Cortex of kidney (tissue), 1 donor: ENCODE measurements at places on chromosomes 7 and 10.

GRCh38 chr7:129951226-129952085 is 1.3 kb downstream of the UBE2H start:
- DNase-seq: no peak

- no peak for DNase-seq
Measured at GRCh38 chr10:18759575-18759974, 100.3 kb downstream of the ARL5B start.

DNA sequence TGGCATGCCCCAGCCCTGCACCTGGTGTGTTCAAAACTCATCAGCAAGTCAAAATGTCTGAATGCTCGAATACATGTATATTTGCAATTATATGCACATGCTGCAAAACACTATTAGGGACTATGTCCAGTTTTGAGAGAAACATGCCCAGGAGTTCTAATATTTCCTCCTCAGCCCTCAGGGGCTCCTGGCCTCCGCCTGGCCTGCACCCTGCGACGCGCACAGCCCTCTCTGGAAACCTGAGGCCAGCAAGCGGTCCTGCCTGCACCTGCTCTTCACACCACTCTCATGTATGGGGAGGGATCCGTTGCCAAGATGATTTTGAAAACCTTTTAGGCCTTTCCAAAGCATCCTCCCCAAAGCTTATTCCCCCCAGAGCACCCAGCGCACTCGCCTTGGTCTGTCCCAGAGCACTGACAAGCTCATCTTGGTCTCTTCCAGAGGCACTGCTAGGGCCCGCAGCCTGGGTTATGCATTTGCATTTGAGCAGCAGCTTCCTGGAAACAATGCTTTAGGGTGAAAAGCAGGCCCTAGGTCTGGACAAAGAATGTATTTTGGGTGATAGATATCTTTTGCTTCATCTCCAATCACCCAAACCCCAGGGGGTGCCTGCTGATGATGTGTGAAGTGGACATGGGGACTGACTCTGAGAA is 22.6 kb upstream of the CNPY1 start:
- no peak for DNase-seq

DNA sequence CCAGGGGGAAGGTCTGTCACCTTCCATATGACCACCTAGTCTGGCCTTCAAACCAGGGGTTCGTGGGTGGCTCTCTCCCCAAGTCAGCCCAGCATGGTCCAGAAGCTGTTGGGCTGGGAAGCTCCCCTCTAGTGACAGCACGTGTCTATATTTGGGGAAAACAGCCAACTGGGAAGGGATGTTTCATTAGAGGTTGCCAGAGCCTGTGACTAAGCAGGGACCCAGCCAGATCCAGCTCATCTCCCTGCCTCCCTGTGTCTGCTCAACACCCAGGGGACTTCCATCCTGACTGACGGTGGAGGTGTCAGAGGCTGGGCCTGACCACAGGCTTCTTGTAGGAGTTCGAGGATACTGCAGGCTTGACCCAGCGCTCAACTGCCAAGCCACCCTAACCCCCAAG is 10.5 kb downstream of the STYXL1 start:
- no peak for DNase-seq

- DNase-seq: no peak
Measured at GRCh38 chr10:50226610-50227009, 24.7 kb downstream of the ASAH2 start.

DNA sequence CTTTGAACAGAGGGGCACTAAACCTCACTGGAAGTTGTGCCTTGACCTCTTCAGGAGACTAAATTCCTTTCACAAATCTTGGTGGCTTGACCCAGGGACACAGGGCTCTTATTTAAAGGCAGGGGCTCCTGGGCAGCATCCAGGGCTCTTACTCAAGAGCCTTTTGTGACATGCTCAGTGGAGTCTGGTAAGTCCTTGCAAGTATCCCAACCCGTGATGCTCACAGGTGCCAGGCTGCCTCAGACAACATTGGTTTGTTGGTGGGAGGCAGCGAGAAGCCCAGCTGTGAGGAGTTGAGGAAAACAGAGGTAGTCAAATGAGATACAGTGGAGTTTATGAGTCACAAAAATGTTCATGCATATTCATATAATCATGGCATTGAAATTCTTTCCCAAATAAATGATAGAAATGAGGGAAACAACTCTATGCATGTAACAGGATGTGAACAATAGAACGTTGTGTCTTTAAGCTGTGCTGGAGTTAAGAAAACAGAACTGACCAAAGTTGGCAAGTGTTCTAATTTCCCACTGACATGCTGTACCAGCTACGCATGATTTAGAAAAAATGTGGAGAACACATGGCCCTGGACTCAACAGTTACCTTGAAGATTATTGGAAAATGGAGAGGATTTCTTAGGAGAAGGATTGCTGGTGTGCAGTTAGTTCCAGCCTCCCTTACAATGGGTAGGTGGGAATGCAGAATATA is 654.5 kb upstream of the COBL start:
- DNase-seq: no peak

- DNase-seq: no peak
Measured at GRCh38 chr10:48878091-48878490, 61.5 kb downstream of the LRRC18 start.

- DNase-seq: no peak
Measured at GRCh38 chr7:4066206-4066605, 615.9 kb upstream of the FOXK1 start.

DNA sequence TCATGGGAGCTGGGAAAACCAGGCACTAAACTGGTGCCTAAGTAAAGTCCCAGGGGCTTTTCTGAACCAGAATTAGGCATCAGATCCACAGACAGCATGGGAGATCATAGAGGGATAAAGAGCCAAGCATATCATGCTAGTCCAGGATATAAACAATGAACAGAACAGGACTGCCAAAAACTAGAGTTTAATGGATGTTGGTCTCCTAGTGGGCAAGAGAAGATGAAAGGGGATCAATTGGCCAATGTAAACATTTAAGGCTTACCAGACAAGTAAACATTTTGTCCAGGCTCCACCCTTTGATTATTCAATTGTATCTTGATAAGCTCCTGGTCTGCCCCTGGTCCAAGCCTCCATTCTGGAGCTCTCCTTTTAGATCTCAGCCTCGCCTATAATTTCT is 18.9 kb downstream of the MACC1 start:
- no peak for DNase-seq

GRCh38 chr7:39228946-39229345 is 251.2 kb downstream of the POU6F2 start:
- no peak for DNase-seq

DNA sequence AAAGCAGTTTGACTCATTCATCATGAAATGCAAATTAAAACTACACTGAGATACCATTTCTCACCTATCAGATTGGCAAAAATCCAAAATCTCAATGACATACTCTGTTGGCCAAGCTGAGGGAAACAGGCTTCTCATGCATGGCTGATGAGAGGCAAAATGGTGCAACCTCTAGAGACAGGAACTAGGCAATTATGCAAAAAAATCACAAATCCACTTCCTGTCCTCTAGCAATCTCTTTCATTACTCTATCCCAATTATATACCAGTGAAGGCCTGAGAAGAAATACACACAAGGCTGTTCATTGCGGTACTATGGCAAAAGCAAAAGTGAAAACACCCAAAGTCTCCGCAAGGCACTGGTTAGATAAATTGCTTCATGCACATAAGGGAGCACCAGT is 25.9 kb upstream of the PTPRN2 start:
- no peak for DNase-seq

- no peak for DNase-seq
Measured at GRCh38 chr7:115775981-115776380, 254.6 kb downstream of the TFEC start.

- DNase-seq: no peak
Measured at GRCh38 chr10:86443069-86443468, 76.5 kb upstream of the GRID1 start.

DNA sequence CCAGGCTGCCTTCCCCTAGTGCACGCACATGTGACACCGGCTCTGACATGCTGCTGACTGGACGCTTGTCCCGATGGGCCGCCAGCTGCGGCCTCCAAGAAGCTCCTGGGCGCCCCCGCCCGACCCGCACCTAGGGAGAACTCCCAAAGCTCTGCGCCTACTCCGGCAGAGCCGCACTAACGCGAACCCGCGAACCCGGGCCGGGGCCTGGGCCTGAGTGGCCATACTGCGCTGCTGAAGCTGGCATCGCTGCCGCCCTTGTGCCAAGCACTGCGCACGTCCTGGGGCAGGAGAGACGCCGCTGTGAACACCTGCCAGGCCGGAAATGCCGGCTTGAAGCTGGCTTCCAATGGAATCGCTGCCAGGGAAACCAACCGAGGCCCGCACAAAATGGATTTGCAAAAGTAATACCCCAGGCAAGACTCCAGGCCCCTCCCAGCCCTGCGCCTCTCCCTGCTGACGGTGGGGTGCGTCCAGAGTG is 85.1 kb downstream of the WASHC2A start:
- DNase-seq: no peak

DNA sequence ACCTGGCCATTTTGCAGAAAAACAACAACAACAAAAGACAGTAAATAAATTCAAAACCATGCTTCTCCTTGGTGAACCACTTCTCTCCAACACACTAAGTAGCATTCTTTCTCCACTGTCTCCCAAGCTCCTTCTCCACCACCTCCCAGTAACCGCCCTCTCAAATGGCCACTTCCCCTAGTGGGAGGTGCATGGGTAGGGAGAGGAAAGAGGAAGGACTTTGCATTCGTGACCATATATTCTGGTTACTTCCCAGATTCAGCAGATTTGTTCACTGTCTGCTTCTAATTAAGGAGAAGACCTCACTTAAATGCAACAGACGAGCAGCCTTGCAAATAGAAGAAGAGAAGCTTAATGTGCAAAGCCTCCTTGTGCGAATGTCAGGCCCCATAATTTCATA is 166.8 kb downstream of the SORCS1 start:
- DNase-seq: no peak

- DNase-seq: no peak
Measured at GRCh38 chr10:13990946-13991345, 339.8 kb downstream of the FRMD4A start.

GRCh38 chr10:72297281-72297804 is 23.6 kb downstream of the DDIT4 start:
- DNase-seq: no peak

- DNase-seq: no peak
Measured at GRCh38 chr7:29156907-29157452, 10.6 kb upstream of the CPVL start.

- no peak for DNase-seq
Measured at GRCh38 chr7:22717760-22718159, 9.2 kb upstream of the IL6 start.

GRCh38 chr7:21544715-21545114 is 1.9 kb downstream of the DNAH11 start:
- DNase-seq: no peak

DNA sequence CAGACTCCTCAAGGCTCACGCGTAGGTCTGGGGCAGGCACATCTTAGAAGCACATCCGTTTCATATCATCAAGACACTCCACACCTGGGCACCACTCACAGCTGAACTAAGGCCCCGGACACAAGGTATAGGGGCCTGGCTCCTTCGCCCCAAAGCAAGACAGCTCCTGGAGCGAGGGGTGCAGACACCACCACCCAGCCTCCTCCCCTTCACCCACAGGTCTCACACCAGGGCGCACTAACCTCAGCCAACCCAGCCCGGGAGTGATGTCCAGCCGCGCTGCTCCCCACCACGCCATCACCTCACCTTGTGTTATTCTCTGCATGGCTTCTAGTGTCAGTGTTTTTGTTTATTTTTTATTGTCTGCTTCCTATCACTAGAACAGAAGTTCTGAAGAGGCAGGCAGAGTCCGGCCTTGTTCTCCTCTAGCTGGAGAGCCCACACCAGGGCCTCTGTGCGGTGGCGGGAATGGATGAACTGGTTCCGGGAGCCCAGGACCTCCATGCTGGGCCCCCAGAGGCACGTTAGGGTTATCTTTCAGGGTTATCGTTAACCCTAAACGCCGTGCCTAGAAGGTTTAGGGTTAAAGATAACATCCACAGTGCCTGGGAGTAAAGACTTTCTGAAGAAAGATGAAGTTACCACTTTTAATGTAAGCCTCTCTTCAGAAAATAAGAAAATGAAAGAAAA is 21.8 kb downstream of the BRI3 start:
- DNase-seq: no peak

- DNase-seq: no peak
Measured at GRCh38 chr7:46948716-46949115, 633.2 kb downstream of the TNS3 start.

- no peak for DNase-seq
Measured at GRCh38 chr7:112467867-112468266, 12.9 kb upstream of the LSMEM1 start.

DNA sequence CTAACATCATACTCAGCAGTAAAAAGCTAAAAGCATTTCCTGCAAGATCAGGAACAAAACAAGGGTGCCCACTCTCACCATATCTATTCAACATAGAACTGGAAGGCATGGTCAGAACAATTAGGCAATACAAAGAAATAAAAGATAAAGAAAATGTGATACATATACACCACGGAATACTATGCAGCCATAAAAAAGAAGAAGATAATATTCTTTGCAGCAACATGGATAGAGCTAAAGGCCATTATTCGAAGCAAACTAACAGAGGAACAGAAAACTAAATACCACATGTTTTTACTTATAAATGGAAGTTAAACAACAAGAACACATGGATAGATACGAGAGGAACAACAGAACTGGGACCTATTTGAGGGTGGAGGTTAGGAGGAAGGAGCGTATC is 652.7 kb downstream of the GRID1 start:
- no peak for DNase-seq

DNA sequence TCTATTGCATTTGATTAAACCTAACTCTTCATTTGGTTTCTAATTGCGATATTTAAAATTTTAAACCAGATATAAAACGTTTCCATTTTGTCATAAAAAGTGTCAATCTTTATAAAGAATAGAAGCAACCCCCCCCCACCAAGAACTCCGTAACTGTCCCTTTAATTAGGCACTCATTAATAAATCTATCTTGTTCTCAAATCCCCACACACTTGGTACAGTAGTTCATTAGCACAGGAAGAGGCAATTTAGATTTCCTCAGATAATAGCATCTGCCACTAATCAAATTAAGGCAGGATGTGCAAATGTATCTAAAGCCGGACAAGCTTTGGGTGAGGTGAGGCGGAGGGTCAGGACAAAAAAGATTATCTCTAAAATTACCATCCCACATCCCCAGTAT is 1143.3 kb upstream of the AUTS2 start:
- no peak for DNase-seq

GRCh38 chr7:103343758-103344452 is 662 bp downstream of the DNAJC2 start:
- DNase-seq: no peak

DNA sequence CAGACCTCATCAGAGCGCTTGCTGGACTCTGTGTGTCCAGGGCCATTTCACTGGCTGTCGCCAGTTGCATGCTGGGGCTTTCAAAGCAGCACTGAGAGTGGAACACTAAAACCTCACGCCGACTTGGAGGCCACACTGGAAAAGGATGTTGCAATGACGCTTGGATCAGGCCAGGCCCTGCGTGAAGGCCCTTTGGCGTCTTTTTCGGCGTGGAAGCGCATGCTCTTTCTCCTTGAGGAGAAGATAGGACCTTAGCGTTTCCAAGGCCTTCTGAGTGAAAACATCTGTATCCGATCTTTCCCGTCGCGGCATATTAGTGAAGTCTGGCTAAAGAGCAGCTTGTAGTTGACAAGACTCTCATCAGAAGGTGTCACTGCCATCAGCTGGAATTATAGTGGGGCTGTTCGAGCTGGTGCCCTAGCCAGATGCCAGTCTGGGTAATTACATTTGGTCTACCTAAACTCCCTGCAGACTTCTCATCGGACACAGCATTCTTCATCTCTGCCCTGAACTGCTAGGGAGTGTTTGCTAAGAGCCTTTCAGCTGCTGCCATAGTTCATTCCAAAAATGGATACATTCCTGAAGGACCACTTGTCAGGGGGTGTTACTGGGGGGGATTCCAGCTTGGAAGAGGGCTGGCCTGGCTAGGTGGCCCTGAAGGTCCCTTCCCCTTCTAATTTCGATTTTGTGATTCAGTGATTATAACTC is 167.7 kb upstream of the TCF7L2 start:
- no peak for DNase-seq
